ENCODE measurements at places on chromosomes 1 and 21.

DNA sequence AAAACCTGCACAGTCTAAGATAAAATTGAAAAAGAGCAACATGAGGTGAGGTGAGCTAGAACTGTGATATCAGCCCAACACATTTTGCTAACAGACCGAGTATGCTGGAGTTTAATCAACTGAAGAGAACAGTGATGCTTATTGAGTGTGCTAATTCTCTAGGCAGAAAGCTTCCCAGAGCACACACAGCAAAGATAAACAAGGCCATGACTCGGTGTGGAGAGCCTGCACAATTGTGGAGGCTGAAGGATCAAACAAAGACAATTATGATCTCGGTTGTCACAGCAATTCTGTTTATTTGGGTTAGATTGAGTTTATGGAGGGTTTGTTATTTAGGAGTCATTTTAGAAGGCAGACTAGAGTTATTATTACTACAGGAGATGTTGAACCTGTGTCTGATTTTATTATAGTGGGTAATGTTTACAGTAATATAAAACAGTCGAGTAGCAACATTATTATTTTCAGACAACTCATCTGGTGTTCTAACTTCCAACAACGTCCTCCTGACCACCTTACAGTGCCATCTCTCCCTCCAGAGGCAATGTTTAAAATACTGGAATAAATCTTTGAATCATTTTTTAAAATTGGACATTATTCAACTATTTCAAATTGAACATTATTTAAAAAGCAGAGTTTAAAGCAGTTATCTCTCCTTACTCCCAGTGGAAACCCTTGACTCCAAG lies 40.2 kb downstream of the DPT start:
- DNase-seq: no peak

GRCh38 chr1:68827261-68827660 lies 330.4 kb upstream of the DEPDC1 start:
- DNase-seq: no peak

- no peak for DNase-seq
These were observed 244.3 kb downstream of the LMX1A start for GRCh38 chr1:165112260-165112659.

- no peak for DNase-seq
These were observed 153.4 kb downstream of the SIPA1L2 start for GRCh38 chr1:232476538-232476950.

GRCh38 chr1:167562702-167563101 lies 9.1 kb upstream of the CREG1 start:
- DNase-seq: no peak

GRCh38 chr1:46181343-46182260 lies 5.3 kb upstream of the P3R3URF start:
- no peak for DNase-seq

All from right forelimb (tissue), 1 donor.